Activated CD4-positive, alpha-beta T cell treated with anti-CD3 and anti-CD28 coated beads for 36 hours (primary cell): ENCODE measurements at places on chromosomes 3 and 15. TPM values are rescaled to one million over a fixed set of nuclear protein-coding genes. Genes with fewer than 3 reads are reported as not detected.

DNA sequence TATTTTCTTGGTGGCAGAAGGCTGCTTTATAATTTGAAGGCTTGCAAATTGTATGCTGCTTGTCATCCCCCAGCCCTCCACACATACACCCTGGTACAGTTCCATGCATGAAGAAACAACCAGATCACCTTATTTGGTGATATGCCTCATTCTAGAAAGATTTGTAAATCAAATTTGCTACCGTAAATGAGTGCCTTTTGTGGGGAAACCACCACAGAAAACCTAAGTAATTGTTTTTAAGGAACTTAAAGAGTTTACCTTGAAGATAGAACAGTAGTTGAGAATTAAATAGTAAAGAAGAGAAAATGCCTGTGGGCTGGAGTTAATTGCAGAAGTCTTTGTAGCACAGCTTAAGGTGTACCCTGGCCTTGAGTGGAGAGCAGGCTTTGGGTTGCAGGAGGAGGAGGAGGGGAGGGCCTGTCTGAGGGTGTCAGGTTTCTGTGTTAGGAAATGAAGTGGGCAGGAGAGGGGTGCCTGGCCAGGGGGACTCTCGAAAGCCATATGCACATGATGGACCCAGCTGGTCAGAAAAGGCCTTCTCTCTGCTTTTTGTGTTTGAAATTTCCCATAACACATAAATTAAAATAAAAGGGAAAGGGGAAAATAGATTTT, 6.9 kb downstream of the NIPA2 start:
- no peak for DNase-seq

GRCh38 chr3:65619451-65619881, 419.3 kb downstream of the MAGI1 start:
- DNase-seq = no peak

DNA sequence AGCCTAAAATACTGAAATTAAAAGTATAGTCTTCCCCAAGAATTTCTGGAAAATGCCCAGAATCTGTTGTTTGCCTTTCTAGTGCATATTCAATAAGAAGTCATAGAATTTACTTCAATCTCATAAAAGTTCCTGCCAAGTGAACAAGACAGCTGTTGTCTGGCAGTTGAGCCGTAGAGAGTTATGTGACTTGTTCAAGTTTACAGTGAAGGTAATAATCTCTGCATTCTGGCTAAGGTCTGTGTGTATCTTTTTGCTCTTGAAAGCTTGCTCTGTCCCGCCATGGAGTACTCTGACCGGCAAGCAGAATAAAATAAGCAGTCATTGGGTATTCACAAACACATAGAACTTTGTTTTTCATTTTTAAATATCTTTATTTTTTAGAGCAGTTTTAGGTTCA, 77.8 kb downstream of the GHSR start:
- DNase-seq = no peak

DNA sequence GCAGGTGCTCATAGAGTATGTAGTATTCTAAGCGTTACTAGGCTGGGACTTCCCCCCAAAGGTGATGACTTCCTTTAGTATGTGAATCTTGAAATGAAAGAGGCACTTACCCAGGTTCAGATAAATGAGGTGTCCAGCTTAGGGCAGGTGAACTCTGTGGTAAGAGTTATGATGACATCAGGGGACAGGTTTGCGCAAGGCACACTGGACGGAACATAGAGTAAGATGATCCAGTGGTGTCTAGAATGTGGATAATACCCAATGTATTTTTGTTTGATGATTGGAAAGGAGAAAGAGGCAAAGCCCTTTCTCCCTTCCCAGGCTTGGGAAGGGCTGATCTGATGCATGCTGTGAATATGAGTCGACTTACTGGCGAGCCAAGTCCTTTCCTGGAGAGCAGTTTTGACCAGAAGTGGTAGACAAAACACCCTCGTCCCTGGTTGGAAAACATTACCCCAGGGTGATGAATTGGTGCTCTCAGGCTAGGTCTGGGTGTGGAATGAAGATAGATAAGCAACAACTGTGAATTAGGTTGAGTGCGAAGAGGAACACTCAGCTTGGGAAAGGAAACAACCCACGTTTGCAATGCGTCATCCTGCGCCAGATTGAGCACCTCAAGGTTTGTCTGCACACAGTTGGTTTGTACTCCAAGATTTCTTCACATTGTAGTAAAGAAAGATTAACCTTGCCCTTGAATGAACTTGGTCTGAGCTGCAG, 124.2 kb downstream of the GHSR start:
- DNase-seq = peak; percentile 59

GRCh38 chr3:172965256-172965655, 175.8 kb downstream of the SPATA16 start:
- DNase-seq = no peak

DNA sequence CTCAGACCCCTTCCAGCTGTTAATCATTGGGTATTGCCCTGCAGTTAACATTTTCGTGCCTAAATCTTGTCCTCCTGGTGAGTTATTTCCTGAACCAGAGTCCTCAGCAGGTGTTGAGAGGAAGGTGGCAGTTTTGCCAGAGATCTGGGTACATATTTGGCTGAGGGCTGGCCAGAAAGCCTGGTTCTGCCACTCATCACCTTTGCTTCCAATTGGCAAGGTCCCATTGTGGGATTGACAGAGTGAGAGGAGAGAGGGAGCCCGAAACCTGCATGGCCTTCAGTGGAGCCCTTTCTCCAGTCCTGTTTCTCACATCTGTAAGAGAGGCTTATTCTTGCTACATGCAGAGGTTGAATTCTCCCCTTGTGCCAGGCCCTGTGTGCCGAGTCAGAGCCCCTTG, 8.9 kb upstream of the TKT start:
- no peak for DNase-seq

DNA sequence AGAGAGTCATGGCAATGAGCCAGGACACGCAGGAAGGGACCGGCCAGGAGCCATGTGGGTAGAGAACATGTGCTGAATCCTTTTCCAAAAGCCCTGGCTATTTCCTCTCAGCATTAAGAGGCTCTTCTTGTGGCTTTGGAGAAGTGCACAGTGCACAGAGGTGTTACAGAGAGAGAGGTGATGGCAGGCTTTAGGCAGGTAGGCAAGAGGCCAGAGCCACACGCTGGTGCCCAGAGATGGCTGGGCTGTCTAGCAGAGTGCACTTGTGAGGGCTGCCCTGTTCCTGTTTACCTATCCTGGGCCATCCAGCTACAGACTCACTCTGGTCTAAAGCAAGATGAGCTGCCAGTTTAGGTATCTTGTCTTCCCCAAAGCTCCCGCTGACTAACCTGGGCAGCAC, 402.6 kb downstream of the OCA2 start:
- no peak for DNase-seq

GRCh38 chr3:146306656-146307455, 56.0 kb upstream of the PLSCR4 start:
- DNase-seq = no peak

DNA sequence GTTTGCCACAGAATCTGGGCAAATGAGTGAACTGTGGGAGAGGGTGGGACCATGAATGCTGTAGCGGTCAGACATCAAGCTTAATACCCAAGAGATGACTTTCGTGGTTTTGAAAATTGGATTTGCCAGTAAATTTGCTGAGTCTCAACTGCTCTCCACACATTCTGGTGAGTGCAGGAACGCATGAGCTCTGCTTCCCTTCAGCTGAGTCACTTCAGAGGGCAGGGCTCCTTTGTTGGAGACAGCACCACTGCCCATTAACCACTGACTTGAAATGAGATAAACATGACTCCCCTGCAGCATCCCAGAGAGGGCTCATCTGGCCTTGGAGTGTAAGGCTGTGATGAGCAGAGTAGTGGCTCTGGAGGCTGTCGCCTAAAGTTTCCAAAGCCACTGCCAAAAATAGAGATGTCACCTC, 22.6 kb downstream of the RARRES1 start:
- no peak for DNase-seq

DNA sequence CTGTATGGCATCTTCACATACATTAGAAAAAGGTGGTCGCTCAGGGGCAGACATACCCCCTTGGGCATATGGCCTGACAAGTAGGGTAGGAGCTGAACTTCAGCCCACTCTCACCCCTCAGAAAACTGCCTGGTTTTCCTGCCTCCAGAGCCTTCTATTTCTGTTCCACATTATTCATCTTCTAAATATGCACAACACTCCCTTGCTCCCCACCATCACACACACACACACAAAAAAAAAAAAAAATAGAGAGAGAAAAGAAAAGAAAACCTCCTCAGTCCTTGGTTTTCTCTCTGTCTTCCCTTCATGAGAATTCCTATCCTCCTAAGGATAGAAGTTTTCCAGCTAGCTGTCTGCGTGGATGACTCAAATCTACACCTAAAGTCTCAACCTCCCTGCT, 5.6 kb upstream of the ROPN1 start:
- DNase-seq = no peak

DNA sequence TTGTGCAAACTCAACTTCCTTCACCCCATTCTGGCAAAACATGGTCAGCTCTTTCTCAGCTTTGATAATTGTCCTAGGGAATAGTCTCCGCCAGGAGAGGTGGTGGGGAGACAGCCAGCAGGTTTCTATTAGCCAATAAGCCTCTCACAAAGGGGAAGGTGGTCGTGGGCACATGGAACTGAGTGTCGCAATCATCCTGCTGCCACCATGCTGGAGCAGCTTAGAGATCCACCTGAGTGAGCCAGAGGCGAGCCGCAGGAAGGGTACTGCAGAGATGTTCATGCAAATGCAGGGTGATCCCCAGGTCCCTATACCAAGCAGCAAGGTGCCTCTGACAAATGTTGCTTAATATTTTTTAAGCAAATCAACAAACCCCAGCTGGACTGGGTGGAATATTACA, 182.8 kb downstream of the RORA start:
- DNase-seq = no peak

DNA sequence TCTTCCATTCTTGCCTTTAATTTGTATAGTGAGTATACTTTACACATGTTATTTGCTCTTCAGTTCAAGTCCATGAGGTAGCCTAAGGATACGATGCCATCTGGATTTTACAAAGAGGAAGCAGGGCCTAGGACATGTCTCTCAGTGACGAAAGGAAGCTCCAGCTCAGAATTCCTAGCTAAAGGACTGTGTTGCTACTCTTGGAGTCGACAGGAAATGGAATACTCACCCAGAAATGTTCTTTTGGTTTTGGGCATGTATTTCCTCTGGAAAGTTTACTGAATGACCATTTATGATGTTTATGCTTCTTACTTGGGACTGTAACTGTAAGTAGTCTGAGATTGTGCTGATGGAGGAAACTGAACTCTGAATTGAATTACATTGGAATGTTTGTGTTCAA, 12.5 kb downstream of the OXNAD1 start:
- no peak for DNase-seq

DNA sequence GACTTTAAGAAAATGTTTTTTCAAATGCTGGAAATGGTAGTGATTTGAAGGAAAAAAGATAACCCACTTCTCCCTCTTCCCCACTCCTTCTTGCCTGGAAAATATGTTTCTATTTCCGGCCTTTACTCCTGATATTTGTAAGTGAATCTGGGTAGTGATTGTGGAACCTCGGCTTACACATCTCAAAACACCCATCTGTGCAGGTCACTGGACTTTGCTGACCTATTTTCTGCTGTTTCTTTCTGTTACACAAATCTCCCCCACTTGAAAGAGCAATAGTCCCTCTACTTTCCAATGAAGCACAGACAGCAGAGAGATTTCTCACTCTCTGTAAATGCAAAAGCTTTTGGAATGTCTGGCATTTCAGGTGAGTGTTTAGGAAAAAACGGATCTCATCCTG, 76.9 kb upstream of the ICE2 start:
- DNase-seq = no peak

DNA sequence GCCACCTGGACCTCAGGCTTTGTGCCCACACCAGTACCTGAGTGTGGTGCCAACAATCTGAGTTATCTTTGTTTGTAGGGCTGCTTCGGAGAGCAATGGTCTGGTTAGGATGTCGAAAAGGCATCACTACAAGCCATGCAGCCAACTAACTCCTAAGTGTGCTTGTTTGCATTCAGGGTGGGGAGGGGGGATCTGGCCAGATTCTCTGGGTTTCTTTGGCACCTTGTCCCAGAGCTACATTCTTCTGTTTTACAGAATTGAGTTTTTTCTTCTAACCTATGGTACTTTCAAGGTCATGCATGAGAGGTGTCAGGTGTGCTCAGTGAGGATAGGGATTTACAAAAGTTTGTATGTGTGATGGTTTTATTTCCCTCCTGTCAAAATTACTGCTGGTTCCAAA, 391.4 kb upstream of the RARB start:
- DNase-seq = no peak

DNA sequence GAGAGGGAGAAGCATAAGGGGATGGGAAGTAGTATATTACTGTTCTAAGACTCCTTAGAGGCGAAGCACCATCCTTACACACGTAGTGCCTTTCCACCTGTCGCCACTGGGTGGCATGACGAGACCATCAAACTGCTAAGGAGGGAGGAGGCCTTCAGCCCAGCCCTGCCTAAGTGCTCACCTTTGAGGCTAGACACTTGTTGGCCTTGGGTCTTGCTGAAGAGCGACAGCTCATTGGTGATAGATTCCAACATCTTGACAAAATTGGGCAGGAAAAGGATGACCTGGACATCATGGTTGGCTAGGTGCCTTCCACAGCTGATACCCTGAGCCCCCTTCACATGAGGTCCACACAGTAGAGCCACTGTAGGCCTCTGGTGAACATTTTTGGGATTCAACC, 19.6 kb downstream of the CLK3 start:
- DNase-seq = peak; percentile 87

ATP13A5 gene
- total RNA-seq = not detected

ITIH1 gene
- total RNA-seq = not detected

ADGRG7 gene
- not detected for total RNA-seq

NMNAT3 gene
- total RNA-seq = 5.9 TPM

AP3B2 gene
- 0.59 TPM for total RNA-seq

SYNPR gene
- total RNA-seq = not detected

SHC4 gene
- total RNA-seq = 1.4 TPM

CHST13 gene
- total RNA-seq = not detected

PLAAT1 gene
- not detected for total RNA-seq

WDR72 gene
- total RNA-seq = not detected

GCNT3 gene
- total RNA-seq = not detected

CYP8B1 gene
- not detected for total RNA-seq

ZKSCAN7 gene
- 2.0 TPM for total RNA-seq

LMOD3 gene
- total RNA-seq = not detected

PPM1L gene
- 1.8 TPM for total RNA-seq

CCDC13 gene
- 0.46 TPM for total RNA-seq

GPR171 gene
- total RNA-seq = 84.9 TPM
